ENCODE measurements at places on chromosomes 7 and 10.

DNA sequence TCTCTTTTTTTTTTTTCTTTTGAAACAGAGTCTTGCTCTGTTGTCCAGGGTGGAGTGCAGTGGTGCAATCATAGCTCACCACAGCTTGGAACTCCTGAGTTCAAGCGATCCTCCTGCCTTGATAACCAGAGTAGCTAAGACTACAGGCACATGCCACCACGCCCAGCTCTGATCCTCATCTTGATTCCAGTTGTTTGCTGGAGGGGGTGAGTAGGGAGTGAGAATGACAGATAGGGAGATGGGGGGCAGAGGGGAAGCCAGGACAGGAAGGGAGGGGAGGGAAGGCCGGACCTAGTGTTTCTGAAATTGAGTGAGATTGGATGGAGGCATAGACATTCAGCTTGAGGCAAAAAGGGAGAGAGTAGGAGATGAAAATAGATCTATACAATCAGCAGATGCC lies 25.2 kb upstream of the CPXM2 start:
- DNase-seq: no peak

- no peak for DNase-seq
These were observed 149.4 kb downstream of the SNX10 start for GRCh38 chr7:26441002-26441521.

DNA sequence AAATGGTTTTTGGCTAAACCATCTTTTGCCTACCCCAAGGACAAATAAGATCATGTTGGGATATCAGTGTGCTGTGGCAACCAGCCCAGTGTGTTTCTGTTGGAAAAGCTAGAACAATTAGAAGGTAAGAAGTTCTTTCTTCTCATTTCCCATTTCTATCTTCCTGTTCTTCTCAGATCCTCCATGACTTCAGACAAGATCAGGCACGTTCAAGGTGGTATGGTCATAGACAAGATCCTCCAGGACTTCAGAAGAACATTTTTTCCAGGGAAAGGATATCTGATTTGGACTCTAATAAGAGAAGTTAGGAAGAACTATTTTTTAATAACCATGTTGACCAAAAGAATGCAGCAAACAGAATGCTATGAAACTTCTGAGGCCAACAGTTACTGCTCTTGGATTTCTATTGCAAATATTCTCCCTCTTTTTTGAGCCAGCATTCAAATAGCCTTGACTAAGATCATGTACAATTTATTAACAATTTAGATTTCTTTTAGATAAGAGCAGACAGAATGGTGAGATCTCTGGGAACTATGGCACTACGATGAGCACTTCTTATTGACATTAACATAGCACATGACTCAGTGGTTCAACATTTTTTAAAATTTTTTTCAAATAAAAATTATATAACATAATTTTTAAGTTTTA lies 15.9 kb downstream of the HYCC1 start:
- no peak for DNase-seq

DNA sequence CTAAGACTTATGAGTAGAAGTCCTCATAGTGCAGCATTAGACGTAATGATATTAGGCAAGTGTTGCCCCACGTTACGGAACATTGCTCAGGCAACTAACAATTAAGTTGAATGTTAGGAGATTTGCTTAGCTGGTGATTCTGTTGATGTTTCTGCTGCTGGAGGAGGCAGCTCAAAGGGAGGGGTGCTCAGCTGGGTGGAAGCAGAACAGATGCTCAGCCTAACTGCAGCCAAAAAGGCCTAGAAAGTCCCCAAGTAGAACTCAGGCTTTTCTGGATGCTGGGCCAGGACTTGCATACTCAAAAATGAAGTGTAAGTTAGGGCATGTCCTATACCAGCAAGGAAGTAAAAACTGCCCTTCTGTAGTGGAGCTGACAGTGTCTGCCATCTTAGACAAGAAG lies 201.4 kb downstream of the ADRA2A start:
- no peak for DNase-seq

DNA sequence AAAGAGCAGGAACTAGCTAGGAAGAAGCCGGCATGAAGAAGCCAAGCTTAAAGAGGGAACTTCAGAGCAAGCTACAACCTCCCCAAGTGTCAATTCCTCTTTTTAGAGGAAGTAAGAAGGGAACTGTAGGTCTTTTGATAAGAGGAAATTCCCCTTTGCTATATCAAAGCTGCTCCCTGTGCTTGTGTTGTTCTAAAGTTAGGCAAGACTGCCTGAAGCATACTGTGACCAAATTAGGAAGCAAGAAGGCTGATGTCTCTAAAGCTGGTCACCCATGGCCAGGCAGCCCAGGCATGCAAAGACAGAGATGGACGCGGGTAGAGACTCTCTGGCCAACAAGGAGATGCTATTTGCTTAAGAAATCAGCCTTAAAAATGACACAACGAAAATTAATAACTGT lies 87.9 kb downstream of the RNF216 start:
- no peak for DNase-seq

GRCh38 chr7:138981332-138982203 lies at the start of gene KIAA1549:
TSS of gene KIAA1549 (minus strand) at chr7:138981389. CDS start at chr7:138981269, 120 bp downstream.
- DNase-seq: peak; percentile 55

GRCh38 chr10:121613456-121613855 lies 15.2 kb upstream of the FGFR2 start:
- DNase-seq: no peak

DNA sequence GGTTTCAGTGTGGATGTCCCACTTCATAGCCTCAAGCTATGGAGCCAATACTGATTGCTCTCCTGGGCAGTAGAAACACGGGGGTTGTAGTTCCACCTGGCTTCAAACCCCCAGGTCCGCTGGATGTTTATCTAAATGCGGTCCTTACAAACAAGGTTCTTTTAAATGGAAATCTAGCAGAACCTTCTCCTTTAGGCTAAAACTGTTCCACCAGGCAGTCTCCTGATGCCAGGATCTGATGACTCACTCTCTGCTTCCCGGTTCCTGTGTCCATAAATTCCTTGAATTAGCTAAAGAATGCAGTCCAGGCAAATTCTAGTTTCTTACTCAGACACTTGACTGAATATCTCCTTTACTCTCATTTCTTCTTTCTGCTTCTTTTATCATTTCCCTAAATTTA lies 108.4 kb upstream of the FAM3C start:
- no peak for DNase-seq

DNA sequence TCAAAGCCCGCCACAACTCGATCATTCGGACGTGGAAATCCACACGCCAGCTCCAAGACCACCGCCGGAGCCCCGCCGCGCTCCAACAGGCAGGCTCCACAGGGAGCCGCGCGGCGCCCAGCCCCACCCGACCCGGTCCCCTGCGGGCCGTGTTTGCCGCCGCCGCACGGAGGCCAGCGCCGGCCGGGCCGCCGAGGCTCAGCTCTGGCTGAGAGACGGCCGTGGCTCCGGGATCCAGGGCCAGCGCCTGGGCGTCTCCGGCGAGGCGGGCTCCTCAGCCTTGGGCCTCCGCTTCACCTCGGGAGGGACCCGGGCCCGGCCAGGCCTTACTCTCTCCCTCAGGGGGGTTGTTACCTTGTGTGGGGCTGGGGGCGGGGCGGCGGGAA lies 333 bp downstream of the SMNDC1 start:
- DNase-seq: no peak

- no peak for DNase-seq
These were observed 131.0 kb upstream of the EEPD1 start for GRCh38 chr7:36021917-36022550.

DNA sequence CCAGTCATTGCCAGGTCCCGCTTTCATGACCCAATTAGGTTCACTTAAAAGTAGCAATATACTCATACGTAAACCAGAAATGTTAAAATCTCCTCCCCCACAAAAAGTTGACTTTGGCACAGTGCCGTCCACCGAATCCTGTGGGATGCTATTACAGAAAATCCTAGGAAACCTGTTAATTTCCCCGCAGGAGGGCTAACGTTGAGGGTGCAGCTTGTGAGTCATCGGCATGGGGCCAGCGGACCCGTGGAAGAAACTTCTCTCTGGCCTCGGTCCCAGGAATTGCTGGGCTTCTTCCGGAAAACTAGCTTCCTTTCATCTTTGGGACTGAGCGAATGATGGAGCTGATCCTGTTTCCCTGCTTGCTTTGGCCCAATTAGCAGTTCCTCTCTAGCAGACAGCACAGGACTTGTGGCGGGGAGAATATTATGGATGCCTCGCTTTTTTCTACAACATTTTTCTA lies 13.5 kb downstream of the CRYGN start:
- DNase-seq: no peak

Measured in activated CD4-positive, alpha-beta T cell treated with anti-CD3 and anti-CD28 coated beads, Interleukin-2, amount 50 U/mL, for 48 hours (primary cell).